ENCODE measurements at places on chromosomes 16 and 17.

DNA sequence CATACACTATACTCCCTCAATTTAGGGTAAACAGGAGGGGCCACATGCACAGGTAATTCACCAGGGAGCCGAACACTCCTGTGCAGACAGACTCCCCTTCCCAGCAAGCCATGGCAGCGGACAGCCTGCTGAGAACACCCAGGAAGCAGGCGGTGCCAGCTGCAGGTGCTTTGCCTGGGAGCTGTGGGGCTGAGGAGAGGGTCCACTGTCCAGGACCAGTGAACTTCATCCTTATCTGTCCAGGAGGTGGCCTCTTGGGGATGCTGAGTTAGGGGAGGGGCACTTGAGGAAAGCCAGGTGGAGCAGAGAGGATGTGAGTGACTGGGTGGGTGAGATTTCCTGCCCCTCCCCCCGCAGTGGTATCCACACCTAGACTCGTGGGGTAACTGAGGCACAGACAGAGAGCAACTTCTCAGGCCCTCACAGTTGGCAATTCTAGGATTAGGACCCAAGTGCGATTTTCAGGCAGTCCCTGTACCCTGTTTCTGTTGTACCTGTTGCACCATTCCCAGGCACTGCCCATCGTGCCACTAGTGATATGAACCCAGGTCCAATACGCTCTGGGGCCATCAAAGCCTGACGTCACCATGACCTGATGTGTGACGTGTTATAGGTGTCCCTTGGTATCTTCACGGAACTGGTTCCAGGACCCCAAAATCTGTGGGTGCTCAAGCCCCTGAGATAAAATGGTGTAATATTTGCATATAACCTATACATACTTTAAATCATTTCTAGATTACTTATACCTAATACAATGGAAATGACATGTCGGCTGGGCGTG, 1.2 kb downstream of the GRN start:
- DNase-seq: no peak

DNA sequence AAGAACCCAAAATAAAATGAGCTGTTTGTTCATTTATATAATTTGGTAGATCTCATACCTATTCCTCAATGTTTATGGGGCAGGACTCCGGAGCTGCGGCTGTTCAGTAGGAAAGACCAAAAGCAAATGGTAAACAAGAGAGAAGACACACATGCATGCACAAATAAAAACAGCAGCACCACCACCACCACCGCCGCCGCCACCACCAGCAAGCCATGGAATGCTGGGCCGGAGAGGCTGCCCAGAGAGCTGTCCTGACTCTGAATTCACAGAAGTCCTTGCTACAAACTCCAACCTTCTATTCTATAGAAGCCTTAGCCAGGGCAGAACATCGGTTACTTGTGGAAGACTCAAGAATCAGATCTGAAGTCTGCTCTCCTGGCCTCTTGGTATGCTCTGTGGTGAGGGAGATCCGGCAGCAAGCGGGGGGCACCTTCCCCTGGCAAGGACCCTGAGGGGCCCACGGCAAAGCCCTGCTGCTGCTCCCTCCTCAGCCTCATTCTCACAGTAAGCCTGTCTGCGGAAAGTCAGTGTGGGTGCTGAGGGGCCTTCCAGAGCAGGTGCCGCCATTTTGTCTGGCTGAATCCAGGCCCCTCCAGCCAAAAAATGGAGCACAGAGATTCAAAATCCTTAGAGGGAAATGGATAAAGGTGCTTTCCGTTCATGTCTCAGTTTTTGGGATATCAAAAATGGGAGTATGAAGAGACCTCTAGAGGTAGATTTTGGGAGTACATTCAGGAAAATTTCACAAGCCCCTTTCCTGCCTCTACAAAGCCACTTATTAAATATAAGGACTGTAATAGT, 6.4 kb upstream of the FOXJ1 start:
- DNase-seq: no peak

DNA sequence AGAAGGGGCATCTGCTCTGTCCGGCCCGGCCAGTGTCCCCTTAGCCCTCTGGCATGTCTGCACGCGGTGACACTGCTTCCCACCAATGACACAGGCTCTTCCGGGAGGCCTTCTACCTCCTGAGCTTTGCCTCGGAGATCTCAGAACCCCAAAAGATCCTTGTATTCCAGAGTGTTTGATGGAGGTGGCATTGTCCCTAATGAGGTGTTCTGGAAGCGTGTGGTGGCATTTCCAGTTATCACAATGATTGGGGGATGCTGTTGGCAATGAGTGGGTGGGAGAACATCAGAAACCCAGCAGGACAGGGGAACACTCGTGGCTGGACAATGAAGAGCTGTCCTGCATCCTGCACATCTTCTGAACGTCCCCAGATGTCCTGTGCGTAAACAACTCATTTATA, 198.0 kb downstream of the XYLT1 start:
- DNase-seq: no peak

GRCh38 chr16:973366-973765, 2.6 kb upstream of the LMF1 start:
- DNase-seq: no peak

GRCh38 chr16:4613636-4614570, 785 bp downstream of the UBALD1 start:
- DNase-seq: no peak

- no peak for DNase-seq
Observed at GRCh38 chr17:51050291-51051033, 70.2 kb downstream of the SPAG9 start.

DNA sequence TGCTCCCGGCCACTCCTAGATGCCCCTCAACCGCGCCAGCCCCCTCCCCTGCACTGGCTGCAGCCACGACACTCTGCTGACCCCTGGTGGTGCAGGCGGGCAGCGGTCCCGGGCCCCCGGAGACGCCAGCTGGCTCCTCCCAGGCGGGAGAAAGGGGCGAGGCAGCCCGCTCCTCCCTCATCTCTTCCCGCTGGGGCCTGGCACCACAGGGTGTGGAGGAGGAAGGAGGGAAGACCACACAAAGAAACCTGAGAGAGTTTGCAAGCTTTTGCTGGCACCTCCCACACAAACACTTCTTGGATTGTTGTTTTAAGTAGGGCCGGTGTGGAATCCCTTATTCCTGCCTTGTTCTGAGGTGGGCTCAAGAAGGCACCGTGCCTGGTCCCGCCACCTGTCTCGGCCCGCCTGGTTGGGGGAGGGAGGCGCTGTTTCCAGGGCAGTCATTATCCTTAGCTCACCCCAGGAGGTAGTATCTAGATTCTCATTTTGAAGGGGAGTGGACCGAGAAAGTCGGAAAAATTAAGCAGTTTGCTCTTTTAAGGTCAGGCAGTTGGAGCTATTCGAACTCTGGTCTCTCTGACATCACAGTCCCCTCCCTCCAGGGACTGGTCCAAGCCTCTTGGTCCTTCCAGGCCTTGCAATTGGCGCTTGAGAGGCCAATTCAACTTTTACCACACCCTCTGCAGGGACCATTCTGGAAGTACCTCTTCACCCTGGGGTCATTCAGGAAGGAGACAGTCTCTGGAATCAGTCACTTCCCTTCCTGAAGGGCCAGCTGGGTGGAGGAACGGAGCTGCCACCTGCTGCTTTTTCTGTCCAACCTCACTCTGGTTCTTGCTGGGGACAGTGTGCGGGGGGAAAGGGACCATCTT, 959 bp upstream of the ANKRD13B start:
- DNase-seq: no peak

DNA sequence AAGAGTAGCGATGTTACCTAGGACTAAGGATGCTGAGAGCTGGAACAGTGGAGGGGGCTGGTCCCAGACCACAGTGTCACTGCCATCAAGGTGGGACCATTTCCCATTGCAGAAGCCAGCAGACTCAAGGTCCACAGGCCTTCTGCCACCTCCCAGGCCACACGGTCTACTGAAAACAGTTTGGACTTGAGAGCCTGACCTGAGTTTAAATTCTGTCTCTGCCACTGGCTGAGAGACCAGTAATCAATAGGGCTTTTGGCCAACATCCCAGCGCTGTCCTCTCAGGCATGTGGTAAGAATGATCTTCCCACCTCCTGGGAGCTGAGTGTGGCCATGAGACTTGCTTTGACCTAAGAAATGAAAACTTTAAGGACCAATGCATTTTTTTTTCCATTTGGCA, 331.4 kb upstream of the CDH5 start:
- DNase-seq: no peak

GRCh38 chr17:42178817-42179216, 2.1 kb downstream of the KCNH4 start:
- DNase-seq: no peak

- DNase-seq: no peak
Observed at GRCh38 chr17:49294122-49294521, 63.5 kb upstream of the PHOSPHO1 start.

GRCh38 chr17:31859487-31860008, 504 bp upstream of the COPRS start:
- DNase-seq: no peak

DNA sequence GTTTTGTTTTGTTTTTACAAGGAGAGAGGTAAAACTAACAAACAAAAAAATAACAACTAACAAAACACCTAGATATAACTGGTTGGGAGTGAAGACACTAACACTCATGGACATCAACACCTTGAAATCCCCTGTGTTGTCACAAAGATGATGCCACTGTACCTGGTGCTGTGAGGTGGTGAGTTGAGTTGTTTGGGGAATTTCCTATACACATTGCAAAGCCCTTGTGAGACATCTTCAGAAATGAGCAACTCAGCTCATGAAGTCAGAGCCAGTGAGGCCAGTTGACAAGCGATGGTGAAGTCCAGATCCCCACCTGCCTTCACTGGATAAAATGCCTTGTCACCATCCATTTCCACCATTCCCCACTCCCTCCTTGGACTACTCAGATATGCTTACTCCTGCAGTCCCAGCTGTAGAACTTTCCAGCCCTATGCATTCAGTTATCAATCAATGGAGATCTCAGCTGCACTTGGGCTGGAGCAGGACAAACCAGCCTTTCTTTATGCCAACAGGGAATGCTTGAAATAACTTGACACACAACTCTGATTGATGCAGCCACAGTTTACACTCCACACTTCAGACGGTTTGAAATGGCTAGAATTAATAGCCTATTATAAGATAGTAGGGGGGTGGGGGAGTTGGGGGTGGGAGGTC, 22.2 kb downstream of the ANKFN1 start:
- DNase-seq: no peak

- DNase-seq: peak; percentile 89
Observed at GRCh38 chr16:66872943-66873684, 7.2 kb upstream of the PDP2 start.

GRCh38 chr16:68454920-68455435, 6.7 kb upstream of the SMPD3 start:
- DNase-seq: no peak

- DNase-seq: no peak
Observed at GRCh38 chr17:22266231-22266630, 573.9 kb downstream of the KCNJ18 start.

- DNase-seq: no peak
Observed at GRCh38 chr16:17369421-17370222, 101.1 kb downstream of the XYLT1 start.

DNA sequence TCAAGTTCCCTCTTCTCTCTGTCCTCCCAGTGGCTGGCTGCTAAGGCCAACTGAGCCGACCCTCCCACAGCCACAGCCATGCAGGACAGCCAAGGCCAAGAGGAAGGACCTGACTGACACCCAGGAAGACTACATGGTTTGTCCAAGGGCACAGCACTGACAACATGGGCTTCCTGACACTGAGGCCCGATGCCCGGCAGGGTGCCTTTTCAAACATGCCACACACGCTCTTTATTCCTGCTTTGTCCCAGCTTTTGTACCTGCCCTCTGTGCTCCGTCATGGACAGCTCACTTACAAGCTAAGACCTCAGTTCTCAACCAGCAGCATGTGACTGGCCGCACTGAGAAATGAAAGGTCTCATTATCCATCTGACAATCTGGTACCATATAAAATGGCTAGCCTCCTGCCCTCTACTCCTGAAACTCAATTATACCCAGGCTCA, 45.8 kb downstream of the TEX2 start:
- no peak for DNase-seq

DNA sequence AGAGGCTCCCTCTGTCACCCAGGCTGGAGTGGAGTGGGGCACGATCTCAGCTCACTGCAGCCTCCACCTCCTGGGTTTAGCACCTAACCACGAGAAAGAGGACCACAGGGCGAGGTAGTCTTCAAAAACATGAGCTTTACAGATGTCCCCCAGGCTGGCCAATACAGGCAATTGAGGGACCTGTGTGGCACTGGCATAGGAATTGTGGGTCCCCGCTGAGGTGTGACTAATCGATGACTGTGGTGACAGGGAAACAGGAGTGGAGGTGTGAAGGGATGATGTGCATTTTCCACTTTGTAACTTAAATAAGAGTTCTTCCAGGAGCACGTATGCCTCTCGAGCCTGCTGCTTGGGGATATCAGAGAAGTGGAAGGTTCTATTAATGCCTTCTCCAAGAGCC, 12.6 kb upstream of the ARHGAP17 start:
- DNase-seq: no peak

DNA sequence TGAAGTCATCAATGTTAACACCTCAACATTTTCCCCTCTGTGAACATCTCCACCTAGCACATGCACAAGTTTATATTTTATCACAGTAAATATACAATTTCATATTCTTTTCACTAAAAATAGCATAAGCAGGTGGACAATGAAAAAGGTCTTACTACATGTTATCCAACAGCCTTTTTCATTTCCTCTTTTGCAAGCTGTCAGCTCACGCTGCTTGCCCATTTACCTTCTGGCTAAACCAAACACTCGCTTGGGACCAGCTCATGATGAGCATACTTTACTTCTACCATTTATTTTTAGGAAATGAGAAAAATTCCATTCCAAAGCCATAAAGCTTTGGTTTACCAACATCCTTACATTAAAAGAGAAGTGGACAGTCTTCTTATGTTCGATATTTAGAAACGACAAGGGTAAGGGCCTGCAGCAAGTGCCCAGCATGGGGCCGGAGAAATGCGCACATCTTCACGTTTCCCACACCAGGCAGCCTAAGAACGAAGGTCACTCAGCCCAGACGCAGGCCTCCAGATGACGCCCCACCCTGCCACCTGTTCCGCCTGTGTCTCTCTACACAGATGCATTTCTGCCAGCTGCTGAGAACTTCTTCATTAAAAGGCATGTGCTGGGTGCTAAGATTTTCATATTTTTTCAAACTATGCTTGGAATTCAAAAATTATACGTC, 13.9 kb downstream of the SNN start:
- no peak for DNase-seq

DNA sequence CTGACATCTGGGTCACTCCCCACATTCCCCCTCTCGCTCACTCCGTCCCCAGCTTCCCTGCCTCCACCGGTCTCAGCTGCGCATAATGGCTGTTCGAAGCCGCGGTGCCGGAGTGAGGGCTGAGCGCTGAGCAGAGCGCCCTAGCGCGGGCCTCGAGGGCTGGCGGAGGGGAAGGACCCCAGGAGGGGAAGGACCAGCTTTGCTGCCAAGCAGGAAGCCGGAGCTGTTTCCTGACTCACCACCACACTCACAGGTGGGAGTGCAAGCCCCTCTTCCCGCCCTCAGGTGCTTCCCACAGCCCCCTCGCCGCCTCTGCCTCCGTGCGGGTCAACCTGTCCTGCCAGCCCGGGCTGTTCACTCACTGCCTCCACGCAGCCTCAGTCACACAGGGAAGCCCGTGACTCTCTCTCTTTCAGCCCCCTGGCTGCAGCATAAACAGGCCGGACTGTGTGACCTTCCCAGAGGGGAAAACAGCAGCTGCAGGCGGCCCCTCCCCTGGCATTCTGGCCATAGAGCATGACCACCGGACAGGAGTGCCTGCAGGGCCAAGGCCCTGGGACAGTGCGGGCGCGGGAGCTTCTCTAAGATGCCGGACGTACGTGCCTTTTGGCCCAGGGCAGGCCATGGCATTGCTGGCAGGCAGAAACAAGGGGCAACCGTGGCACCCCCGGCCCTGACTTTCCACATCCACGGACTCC, 23.7 kb downstream of the SLC43A2 start:
- no peak for DNase-seq

- no peak for DNase-seq
Observed at GRCh38 chr17:8253801-8254200, 4.7 kb downstream of the PFAS start.

Data from smooth muscle cell of the brain vasculature (primary cell).